Fibroblast of skin of scalp (primary cell): ENCODE measurements at places on chromosomes 1 and 21.

GRCh38 chr1:113860891-113861290, 10.6 kb downstream of the PTPN22 start:
- peak; percentile 81 for DNase-seq

DNA sequence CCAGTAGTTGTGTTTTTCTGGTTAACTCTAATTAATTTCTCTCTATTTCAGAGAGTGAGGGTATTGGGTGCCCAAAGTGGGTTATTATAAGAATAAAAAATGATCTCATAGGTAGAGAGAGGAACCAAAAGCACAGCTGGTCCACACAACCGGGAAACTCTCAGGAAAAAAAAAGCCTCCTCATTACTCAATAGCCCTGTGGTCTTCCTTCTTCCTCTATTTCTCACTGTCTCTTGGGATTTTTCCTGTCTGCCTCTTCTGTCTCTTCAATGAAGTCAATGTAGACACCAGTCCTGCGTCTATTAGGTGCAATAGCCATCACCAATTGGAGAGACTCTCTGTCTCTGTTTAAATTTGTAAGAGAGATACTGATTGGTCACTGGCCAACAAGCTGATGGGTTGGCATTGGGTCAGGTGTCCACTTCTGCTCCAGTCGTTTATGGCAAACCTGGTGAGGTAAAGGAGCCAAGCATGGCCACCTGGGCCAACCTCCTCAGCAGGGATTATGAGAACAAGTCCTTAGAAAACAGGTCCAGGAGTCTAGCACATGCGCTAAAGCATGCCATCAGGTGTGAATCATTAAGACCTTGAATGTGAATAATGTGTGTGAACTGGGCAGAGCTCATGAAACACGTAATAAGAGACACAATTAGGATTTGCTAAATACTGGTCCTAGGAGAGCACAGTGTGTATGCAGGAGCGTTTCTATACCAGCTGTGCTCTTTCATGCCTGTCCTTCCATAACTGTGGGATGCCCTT, 443.0 kb upstream of the RUNX1 start:
- no peak for DNase-seq

GRCh38 chr1:160437432-160438316, 37.3 kb downstream of the VANGL2 start:
- DNase-seq: no peak

DNA sequence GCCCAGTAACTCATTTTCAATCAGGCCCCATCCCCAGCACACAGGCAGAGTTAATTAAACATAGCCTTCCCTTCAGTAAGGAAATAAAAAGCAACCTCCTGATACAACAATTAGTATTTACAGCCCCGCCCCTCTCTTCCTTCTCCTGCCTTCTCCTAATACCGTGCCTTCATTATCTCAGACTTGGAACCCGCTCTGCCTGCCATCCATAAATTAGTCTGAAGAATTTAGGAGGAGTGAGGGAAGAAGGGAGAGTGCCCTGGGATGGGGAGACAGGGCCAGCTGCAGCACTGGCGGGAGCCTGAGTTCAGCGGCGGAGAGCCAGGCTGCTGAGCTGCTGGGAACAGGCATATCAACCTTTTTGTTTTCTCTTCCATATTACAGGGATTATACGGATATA, 172.8 kb downstream of the ACTL8 start:
- no peak for DNase-seq

- DNase-seq: no peak
Observed at GRCh38 chr1:48726557-48727215, 50.0 kb downstream of the BEND5 start.

DNA sequence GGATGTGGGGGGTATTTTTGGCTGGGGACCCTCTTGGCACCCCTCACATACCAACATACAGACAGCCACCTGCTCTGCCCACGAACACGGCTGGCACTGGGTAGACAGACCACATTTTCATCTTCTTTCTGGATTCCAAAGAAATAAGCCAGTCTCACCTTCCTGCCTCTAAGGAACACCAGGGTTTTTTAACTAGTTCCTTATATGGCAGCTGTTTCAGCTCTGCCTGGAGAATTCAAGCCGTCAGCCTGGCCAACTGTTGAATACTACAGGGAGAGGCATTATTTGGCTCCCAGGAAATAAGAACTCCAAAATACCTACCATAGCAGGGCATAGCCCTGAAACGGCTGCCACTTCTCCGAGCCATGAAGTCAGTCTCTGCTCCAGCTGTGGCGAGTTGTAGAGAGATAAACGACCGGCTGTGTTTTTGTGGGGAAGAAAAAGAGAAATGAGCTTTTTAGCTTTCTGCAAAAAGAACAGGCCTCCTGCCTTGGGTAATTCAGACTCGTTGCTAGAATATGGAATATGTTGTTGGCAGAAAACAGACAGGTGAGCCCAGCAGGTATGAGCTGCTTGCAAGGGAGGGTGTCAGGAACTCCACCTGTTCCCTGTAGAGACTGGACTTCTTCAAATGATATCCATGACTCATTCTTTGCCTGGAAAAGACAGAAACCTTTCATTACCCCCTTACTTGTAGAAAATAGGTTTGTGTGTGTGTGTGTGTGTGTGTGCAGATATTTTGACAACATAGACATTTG, 51.8 kb downstream of the MT1HL1 start:
- no peak for DNase-seq

- DNase-seq: peak; percentile 49
Observed at GRCh38 chr1:37793773-37794371, at the start of gene MANEAL. TSS of gene MANEAL (plus strand) at chr1:37793847. CDS start at chr1:37794183, 336 bp downstream.

- DNase-seq: no peak
Observed at GRCh38 chr1:181390410-181391077, 92.8 kb upstream of the CACNA1E start.

DNA sequence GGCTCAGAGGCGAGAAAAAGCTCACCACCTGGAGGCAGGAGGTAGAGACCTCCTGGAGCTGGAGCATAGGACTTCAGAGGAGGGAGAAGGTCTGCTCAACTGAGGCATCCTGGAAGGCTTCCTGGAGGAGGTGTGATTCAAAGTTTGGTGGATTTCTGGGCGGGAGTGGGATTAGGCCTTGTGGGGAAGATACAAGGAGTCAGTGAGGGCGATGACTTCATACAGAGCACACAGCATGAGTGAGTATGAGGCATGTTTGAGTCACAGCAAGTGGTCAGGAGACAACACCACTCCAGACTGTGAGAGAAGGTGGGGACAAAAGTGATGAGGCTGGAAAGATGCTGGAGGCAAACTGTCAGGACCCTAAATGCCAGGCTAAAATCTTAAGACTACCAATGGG, 77.6 kb downstream of the MATN1 start:
- DNase-seq: peak; percentile 37

DNA sequence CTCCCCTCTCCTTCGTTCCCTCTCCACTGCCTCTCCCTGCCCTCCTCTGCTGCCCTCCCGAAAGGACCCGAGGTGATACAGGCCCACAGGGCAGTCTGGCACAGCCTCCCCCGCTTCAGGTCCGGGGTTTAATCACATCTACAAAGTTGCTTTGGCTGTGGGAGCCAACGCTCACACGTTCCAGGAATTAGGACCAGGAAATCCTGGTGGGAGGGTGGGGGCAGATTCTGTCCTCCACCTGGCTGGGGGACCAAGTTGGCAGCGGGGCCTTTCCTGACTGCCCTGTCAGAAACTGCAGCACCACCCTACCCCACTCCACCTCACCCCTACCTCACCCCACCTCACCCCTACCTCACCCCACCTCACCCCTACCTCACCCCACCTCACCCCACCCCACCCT, 95.1 kb downstream of the WDR4 start:
- DNase-seq: no peak

GRCh38 chr1:71362076-71362475, 281.2 kb upstream of the ZRANB2 start:
- no peak for DNase-seq

- DNase-seq: no peak
Observed at GRCh38 chr1:5916572-5917280, 75.5 kb downstream of the NPHP4 start.

DNA sequence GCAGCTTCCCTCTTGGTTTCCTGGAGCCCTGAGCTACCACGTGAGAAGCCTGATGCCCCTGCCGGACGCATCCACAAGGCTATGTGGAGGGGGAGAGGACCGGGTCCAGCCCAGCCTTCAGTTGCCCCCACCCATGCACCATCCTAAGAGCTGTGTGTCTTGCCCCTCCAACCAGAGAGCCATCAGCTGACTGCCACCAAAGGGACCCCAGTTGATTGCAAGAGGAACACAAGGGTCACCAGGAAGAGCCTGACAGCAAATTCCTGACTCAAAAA, 81.5 kb downstream of the GLIS1 start:
- no peak for DNase-seq

DNA sequence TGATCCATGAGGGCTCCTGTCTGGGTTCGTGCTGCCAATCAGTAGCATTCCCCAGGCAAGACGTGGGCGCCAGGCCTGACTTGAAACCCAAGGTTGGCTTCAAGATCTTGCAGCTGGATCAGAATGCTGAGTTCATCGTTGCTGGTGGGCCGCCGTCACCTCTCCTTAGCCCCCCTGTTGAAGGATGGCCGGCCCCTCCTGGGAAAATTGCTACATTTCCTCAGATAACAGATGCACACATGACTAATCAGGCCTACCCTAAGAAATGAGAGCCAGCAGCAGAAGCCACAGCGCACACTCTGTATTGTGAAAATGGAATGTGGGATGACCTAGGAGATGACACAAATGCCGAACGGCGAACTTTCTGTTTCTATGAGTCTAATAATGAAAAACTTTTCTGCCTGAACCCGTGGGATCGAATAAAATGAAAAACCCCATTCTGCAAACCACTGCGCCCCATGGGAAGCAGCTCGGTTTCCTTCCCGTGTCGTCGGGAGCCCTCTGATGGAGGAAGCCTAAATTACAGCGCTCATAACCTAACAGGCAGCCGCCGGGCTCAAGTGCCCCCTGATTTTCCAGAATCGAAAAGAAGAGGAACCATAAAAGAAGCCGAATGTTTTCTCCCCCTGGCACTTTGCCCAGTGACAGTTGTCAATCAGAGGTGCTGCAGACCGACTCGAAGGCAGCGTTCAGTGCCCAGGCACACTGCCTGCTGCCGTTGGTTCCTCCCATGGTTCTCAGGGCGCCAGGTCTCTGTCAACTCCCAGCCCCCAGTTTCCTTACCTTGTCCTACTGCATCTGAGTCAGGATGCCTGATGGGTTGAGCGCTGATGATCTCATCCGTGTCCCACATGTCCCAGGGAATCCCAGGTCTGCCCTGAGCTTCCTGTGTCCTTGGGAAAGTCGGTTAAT, 38.2 kb upstream of the H6PD start:
- DNase-seq: peak; percentile 81

DNA sequence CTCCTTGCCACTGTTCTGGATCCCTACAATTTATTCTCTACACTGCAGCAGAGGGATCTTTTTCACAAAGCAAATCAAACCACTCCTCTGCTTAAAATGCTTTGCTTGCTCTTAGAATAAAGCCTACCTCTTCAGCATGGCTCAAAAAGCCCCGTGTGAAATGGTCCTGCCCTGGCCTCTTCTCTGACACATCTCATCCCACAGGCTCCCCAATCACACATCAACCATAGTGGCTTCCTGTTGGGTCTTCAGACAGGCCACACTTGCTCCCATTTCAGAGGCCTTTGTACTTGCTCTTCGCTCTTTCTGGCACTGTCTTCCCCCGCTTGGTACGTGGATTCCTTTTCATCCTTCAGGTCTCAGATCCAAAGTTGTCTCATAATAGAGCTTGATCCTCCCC, 44.3 kb upstream of the PLXNA2 start:
- no peak for DNase-seq

- no peak for DNase-seq
Observed at GRCh38 chr1:205391386-205391785, 30.5 kb downstream of the LEMD1 start.

GRCh38 chr1:30890502-30891226, 17.9 kb downstream of the SDC3 start:
- DNase-seq: no peak
